ENCODE measurements at places on chromosomes 12 and 14.
A peak's percentile ranks its signal among the peaks of the same experiment; 100 is the strongest.

GRCh38 chr12:3128498-3129293 lies 51.5 kb downstream of the TSPAN9 start:
- no peak for DNase-seq

- no peak for DNase-seq
Observed at GRCh38 chr12:56758728-56759262, 4.3 kb upstream of the HSD17B6 start.

DNA sequence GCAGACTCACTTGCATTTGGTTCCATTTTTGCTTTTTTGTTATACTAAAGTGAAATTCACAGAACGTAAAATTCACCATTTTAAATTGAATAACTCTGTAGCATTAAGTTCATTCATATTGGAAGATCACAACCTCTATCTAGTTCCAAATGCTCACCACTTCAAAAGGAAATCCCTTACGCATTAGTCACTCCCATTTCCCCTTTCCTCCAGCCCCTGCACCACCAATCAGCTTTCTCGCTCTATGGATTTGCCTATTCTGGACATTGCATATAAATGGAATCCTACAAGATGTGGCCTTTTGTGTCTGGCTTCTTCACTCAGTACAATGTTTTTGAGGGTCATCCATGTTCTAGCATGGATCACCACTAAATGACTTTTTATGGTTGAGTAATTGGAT lies 294.5 kb downstream of the KSR2 start:
- DNase-seq: no peak

- DNase-seq: no peak
Observed at GRCh38 chr14:92014040-92014439, 25.8 kb downstream of the TRIP11 start.

DNA sequence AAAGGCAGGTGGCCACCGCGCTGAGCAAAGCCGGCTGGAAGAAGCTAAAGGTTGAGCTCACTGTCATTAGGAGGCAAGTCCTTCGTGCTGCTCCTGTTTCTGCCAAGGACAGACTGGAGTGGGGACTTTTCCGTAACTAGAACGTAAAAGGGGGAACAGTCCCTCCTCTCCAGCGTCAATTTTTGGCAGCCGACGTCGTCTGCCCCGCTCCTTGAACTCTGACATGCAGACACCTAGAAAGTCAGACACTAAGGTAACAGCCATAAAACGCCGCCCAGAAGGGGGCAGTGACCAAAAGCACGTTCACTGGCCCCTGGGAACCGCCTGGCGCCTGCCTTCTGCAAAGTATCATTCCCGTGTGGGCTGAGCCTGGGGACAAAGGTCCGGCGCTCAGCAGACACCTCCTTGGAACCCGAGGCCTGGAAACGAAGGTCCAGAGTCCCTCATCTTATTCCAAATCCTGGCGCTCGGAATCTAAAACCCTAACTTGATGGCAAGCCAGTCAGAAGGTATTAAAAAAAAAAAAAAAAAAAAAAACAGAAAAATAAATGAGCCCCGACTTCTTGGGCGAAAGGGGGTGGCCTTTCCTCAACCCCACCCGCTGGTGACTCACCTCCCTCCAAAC lies 1.1 kb upstream of the LRP1 start:
- DNase-seq: no peak

GRCh38 chr12:15928346-15928745 lies 17.2 kb downstream of the DERA start:
- DNase-seq: peak; percentile 16

DNA sequence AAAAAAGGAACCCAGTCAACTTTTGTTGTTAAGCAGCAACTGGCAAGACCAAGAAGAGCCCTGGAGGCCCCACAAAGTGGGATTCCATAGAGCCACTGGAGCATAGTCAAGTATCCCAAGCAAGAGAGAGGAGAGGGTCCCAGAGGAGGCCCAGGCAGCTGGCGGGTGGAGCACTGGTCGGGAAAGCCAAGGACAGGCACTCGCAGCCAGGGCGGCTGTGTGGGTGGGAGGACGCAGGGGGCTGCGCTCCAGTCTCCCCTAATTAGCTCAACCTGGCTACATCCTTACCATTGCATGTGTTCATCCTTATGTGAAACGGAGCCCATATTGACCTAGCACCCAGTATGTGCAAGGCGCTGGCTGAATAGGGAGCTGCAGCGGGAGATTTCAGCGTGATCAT lies 18.3 kb upstream of the ZFP36L1 start:
- DNase-seq: no peak

- peak; percentile 49 for DNase-seq
Observed at GRCh38 chr12:47236109-47236714, 156.5 kb upstream of the AMIGO2 start.

DNA sequence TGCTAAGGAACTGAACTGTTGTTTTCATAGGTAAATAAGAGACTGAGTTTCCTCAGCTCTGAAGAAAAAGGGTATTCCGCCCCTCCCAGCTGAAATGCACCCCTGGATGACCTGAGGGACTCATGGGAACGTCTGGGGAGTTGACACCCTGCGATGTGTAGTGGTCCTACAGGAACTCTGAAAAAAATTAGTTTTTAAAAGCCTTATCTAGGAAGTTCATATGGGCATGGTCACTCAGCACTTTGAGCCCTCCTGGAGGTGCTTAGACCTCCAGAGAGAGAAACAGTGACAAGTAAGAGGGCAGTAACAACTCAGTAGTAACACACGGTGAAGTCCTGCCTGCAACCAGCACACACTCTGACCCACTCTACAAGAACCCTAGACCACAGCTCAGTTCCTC lies 91.2 kb upstream of the CNOT2 start:
- no peak for DNase-seq

GRCh38 chr12:131505561-131505960 lies 205.3 kb upstream of the SFSWAP start:
- no peak for DNase-seq

- no peak for DNase-seq
Observed at GRCh38 chr12:127771546-127771945, 495.4 kb upstream of the TMEM132C start.

DNA sequence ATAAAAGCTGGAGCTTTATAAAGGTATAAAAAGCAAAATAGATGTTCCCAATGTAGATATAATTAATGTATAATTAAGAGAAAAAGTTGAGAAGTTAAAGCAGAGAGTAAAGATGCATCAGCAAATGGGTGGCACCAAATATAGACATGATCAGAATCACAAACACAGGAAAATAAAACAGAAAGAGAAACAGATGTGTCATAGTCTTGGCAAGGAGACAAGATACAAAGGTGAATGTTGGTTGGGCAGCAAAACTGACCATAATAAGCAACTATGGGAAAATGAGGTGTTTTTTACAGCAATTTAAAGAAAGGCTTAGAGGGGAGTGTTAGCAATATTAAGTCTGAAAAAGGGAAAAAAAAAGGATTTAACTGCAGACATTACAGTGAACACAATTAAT lies 135.4 kb upstream of the CLEC14A start:
- no peak for DNase-seq

GRCh38 chr12:92425165-92425564 lies 277.6 kb upstream of the PLEKHG7 start:
- DNase-seq: no peak

DNA sequence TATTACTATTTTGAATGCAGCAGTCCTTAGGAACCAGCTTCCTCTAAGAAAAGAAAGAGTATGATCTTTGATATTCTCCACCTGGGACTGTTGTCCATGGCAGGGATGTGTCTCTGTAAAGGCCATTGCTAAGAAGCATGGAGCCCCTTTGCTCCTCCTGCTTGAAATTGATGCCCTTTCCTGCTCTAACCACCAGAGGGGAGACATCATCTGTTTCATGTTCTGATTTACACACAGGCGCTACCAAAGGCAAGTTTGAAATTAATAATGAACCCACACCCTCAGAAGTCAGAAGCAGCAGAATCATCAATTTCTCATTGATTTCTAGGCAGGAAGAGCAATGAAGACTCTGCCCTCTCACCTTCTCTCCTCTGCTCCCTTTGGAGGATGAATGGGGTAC lies 253.8 kb downstream of the RMST start:
- no peak for DNase-seq

DNA sequence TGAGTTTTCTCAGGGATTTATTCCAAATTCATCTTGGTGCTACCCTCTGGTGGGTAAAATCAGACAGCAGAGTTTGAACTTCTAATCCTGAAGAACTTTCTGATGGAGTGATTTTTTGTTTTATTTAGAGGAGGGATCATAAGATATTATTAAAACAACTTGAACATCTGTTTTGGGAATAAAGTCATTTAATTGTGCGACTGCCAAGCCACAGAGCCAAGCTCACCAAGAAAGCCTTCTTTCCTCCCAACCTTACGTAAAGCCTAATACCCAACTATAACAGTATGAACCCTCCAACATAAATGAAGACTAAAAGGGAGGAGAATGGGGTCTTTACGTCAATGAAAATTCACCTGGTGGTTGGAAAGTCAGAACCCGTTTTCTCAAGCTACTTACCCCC lies 205.5 kb upstream of the IGF1 start:
- DNase-seq: no peak

GRCh38 chr14:100610511-100611217 lies 23.4 kb upstream of the BEGAIN start:
- no peak for DNase-seq

DNA sequence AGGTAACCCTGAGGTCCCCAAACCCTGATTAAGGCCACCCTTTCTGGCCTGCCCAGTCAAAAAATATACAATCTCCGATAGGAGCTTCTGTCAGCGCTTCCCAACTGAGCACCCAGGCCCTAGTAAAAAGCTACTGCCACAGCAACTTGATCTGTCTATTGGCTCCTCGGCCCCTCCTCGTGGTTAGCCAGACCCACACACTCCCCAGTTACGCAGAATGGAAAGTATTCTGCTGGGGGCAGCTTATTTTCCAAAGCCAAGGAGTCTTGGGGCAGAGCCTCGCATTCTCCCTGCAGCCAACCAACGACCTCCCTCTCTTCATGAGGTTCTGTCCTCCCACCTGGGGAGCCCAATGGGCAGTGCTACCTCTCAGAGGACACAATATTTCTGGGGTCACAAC lies 32.1 kb downstream of the FMNL3 start:
- no peak for DNase-seq

DNA sequence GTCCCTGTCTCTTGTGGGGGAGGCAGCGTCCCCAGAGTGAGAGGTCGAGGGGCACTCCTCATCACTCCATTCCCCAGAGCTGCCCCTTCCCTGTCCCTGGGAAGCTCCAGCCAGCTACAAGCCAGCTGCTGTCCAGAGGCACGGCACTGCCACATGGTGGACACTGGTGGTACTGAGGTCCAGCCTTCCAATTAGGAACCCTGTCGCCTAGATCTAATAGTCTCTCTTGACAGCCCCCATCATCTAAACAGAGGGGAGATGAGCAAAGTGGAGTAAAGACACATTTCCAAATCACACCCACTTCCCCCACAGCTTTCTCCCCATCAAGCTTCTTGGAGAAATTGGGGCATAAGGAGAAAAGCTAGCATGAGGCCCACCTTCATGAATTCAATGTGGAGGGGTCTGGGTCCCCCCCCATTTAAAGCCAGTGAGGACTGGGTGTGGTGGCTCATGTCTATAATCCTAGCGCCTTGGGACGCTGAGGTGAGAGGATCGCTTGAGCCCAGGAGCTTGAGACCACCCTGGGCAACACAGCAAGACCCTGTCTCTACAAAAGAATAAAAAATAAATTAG lies 2.1 kb upstream of the INHBE start:
- DNase-seq: peak; percentile 38

GRCh38 chr14:106879241-106879640 lies 1352.9 kb downstream of the TMEM121 start:
- DNase-seq: no peak

DNA sequence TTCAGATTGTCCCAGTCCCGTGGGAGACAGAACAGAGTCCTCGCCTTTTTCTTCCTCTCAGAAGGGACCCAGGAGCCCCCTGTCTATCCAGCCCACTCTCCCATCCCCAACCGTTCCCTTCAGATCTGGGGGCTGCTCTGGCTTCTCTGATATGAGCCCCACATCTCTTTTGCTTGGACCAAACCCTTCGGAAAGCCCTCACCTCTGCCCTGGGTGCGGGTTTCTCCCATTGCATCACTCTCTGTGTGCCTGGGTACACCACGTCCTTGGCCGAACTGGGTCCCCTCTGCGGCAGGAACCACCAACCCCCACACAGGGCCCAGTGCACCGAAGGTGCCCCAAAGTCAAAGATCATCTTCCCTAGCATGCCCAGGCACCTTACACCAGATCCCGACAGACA lies 87.8 kb downstream of the DICER1 start:
- DNase-seq: no peak

GRCh38 chr12:111448846-111449790 lies 43.4 kb downstream of the SH2B3 start:
- no peak for DNase-seq

DNA sequence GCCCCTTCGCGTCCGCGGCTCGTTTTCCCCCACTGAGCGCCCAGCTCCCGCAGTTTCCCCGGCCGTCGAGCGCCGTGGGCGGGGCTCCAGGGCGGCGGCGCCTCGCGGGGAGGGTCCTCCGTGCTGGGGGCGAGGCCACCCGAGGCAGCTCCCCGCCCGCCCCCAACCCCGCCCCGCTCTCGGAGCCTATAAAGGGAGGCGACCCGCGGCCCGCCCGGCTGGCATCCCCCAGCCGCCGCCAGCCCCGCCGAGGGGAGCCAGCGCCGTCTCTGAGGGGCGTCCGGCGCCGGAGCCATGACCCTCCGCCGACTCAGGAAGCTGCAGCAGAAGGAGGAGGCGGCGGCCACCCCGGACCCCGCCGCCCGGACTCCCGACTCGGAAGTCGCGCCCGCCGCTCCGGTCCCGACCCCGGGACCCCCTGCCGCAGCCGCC lies at the start of gene TAMALIN:
TSS of gene TAMALIN (plus strand) at position 221 of the 432 bp plus-strand sequence. CDS start at position 295, 74 bp downstream.
- DNase-seq: no peak

DNA sequence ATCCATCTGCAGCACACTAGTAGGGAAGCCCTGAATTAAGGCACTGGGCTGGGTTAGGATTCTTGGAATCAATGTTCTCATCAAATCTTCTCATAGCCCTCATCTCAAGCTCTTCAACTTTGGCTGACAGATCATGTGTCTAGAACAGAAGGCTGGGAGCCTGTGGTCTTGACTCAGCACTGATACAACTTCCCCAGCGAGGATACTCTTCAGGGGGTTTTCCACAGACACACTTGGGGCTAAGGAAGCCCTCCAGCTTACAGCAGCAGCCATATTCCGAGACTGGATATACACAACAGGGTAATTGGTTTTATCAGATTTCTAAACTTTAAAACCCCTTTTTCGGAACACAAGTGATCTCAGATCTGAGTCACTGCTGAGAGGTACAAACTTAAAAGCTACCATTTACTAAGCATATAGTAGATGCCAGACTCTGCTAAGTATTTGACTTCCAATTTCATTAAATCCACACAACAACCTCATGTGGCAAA lies 3.5 kb downstream of the FMNL3 start:
- no peak for DNase-seq

GRCh38 chr12:28331130-28331529 lies 140.9 kb downstream of the CCDC91 start:
- DNase-seq: no peak

Data from AG09319 (cell line).